ENCODE measurements at places on chromosomes 5 and 9.

DNA sequence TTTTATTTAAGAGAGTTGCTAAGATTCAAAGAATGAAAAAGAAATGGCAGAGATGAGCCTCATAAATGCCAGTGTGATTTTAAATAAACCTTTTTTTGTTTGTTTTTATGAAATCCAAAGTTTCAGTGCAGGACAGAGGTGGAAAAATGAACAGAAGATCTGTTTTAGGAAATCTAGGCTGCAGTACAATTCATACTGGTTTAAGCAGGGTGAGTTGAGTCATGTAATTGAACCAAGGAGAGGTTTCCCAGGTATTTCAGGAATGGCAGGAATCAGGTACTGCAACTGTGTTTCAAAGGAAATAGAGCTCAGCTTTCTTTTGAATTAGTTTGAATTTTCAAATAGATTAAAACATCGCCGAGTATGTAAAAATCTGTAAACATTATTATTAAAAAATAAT is 3.0 kb upstream of the ANKRD31 start:
- no peak for DNase-seq

DNA sequence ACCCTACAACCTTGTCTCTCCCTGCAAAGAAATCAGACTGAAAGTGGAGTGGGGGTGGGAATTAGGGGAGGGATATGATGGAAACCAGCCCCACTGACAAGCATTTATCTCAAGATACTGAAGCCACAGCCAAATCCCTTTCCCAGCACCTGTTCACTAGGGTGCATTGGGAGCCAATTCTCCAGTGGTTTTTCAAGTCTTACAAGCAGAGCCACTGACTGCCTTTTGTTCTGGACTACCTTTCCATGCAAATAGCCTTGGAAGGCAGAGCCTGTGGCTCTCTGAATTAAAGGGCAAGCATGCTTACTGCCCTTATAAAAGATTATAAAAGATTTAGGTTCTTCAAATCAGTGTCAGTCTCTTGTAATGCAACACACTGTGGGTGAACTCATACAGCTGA is 8.8 kb upstream of the GGTA1 start:
- no peak for DNase-seq

DNA sequence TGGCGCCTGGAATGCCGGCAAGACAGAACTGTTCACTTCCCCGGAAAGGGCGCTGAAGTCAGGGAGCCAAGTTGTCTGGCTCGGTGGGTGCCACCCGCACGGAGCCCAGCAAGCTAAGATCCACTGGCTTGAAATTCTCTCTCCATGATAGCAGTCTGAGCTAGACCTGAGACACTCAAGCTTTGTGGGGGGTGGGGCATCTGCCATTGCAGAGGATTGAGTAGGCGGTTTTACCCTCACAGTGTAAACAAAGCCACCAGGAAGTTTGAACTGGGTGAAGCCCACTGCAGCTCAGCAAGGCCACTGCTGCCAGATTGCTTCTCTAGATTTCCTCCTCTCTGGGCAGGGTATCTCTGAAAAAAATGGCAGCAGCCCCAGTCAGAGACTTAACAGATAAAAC is 277.4 kb downstream of the SLCO4C1 start:
- no peak for DNase-seq

- no peak for DNase-seq
These were observed 148.2 kb downstream of the PCSK1 start for GRCh38 chr5:96284727-96285389.

- DNase-seq, result no peak
These were observed 488.1 kb upstream of the TLE4 start for GRCh38 chr9:79083621-79084020.

GRCh38 chr9:109440117-109440515 is 58.0 kb downstream of the PTPN3 start:
- DNase-seq, result no peak
